Left kidney (tissue), 8 donors: ENCODE measurements at places on chromosomes 11 and 22. TPM values are rescaled to one million over a fixed set of nuclear protein-coding genes. Genes with fewer than 3 reads are reported as not detected.

- DNase-seq = no peak
Observed at GRCh38 chr22:48580481-48580970, 1247.1 kb downstream of the BRD1 start.

The CLNS1A gene
- polyA plus RNA-seq = 204 TPM

- no peak for DNase-seq
Observed at GRCh38 chr11:86888164-86889000, 66.8 kb downstream of the FZD4 start.

The EMID1 gene
- 67.6 TPM for polyA plus RNA-seq

DNA sequence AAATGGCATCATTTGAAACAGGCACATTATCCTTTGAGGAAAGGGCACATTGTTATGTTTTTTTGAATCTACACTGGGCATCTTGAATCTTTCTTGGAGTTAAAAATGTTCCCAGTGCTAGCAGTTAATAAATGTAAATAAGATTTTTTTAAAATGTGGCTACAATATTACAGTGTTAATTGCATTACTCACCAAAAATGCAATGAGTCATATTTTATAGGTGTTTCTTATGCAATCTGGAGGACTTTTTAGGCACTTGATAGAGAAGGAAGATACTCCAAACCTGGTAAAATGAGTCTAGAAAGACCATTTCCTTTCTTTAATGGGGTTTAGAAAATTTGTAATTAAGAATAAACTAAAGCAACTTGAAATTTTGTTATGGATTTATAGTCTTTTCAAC, 238.0 kb downstream of the METTL15 start:
- no peak for DNase-seq

The INS gene
- not detected for polyA plus RNA-seq

The TCP11L1 gene
- 15.6 TPM for polyA plus RNA-seq

The TRIM48 gene
- polyA plus RNA-seq = not detected

DNA sequence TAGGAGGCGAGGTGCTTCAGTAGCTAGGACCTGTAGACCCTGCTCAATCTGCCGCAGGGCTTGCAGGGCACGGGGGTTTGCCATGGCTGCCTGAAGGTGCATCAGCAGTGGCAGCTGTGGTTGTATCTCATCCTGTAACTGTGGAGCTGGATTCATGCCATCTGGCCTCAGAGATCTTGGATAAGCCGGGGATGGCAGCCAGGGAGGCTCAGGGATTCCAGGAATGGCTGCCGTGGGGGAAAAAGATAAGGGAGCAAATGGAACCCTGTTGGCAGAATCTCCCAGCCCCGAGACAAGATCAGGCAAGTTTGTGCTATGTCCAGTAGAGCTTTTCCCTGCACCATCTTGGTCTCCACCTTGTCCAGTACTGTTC, 1.8 kb downstream of the UBQLN3 start:
- no peak for DNase-seq

DNA sequence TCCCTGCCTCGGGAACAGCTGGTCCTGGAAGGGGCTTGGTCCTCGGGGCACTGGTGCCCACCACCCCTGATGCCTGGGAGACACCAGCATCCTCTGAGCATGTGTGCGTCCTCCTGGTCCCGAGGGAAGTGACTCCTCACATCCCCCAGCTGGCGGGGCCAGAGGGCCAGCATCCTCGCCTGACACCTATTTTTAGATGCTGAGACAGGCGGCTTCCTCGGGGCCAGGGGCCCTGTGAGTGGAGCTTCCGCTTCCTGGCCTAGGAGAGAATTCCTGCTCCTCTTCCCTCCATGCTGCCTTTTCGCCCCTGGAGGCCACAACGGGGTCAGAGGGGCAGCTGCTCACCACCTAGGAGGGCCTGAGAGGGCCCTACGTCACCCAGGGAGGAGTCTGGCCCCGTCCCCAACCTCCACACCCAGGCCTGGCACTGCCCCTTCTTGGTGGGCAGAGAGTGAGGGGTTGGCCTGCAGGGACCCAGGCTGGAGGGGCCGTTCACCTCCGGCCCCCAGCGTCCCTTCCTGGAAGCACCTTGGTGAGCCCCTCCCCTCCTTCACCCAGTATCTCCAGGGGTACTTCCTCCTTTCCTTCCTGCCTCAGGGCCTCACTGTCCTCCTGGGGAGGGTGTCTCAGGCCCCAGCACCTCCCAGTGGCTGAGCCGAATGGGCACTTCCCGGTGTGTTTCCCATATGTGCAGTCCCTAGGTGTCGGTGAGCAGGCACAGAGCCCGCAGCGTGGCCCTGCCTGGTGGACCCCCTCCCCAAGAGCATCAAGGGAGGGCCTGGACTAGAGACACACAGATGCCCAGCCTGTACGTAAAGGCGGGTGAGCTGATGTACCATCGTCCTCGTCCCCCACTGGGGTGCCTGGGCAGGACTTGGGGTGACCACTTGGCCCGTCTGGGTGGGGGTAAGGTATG, 6.1 kb downstream of the CD81 start:
- no peak for DNase-seq

DNA sequence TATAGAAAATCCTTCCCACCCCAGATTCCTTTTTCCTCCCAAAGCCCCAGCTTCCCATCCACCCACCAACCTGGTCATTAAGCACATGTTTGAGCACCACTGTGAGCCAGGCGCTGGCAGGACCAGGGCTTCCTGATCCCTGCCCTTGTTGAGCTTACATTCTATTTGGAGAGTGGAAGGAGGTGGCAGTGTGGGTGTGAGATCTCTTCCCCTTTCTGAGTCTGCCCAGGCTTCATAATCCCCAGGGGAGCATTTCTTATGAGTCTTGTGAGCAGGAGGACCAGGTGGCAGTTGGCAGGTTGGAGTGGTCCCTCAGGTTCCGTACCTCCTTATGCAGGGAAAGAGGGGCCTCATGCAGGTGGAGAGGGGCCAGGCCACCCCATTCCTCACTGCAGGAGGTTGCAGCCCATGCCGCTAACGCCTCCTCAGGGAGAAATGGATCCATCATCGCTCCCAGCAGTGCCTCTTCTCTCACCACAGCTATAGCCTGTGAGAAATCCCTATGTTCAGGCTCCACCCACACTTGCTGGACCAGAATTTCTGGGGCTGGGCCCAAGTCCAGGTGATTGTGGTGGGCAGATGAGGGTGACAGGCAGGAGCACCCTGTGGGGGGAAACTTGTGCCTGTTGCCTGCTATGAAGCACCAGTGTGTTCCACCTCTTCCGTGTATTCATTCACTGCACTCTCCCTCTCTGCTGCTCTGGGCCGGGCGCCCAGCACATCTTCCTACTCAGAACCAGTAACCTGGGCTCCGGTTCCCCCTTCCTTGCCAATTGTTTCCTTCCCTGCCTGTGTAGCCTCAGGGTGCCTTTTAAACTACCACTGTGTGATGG, 23.5 kb downstream of the UBE2L3 start:
- DNase-seq = no peak

The CCDC188 gene
- polyA plus RNA-seq = 1.0 TPM

The YPEL1 gene
- 20.9 TPM for polyA plus RNA-seq

DNA sequence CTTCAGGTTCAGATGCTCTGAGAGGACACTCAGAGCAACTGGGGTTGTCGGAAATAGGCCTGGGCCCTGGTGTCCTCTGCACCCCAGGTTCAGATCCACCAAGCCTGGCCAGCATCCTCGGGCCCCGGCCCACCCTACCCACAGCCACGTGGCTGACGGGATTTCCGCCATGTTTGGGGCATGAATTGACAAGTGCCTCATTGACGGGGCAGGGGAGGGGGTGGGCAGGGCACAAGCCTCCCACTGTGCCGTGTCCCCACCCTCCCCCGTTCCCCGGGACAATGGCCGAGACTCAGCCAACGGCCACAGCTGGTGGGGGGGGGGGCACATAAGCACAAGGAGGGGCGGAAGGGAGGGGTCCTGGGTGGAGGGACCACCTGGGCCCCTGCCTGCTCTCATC, 8.5 kb downstream of the MYRF start:
- DNase-seq = no peak

The KRTAP5-8 gene
- polyA plus RNA-seq = 1.3 TPM

DNA sequence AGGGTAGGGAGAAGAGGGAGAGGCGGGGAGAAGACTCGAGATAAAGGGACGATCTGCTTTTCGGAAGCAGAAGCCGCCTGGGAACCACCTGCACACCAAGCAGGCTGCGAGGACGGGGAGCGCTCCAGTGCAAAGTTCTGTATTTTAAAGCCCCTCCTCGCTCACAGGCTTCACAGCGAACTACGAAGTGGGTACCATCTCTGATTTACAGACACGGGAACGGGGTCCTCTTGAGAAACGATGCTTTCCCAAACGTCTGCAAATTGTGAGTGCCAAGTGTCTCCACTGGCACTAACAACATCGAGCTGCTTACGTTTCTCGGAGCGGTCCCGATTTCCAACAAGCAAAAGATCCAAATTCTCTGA, 700 bp upstream of the STX3 start:
- DNase-seq = no peak

DNA sequence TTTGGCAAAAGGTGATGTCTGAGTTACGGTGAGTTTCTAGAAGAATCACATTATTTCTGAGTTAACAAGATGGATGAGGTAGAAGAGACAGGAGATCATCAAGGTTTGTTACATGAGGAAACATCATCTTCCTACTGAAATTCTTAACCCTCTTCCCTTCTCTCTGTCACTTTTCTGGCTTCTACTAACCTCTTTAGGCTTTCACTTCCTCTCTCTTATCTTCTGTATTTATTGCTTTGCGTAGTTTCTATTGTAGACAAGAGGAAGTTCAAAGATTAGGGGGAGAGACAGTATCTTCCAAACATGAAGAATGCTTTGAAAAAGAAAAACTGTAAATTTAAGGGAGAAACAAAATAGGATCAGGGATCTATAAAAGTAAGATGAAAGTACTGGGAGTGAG, 75.4 kb downstream of the TRPC6 start:
- no peak for DNase-seq

DNA sequence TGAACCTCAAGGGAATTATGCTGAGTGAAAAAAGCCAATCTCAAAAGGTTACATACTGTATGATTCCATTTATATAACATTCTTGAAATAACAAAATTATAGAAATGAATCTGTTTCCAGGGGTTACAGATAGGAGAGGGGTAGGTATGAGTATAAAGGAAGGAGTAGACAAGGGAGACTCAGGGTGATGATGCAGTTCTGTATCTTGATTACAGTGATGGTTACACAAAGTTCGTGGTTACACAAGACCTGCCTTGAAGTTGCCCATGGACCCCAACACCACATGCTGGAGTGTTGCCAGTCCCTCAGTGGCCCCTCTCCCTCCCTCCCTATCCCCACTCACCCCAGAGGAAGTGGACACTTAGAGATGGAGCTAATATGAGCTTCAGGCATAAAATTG, 20.3 kb downstream of the STK33 start:
- DNase-seq = no peak
